ENCODE measurements at places on chromosomes 1 and 21. TPM values are rescaled to one million over a fixed set of nuclear protein-coding genes. Genes with fewer than 3 reads are reported as not detected.

GRCh38 chr1:170239445-170239844 is 93.7 kb downstream of the NTMT2 start:
- no peak for DNase-seq

H6PD gene
- total RNA-seq: 48.4 TPM

DNA sequence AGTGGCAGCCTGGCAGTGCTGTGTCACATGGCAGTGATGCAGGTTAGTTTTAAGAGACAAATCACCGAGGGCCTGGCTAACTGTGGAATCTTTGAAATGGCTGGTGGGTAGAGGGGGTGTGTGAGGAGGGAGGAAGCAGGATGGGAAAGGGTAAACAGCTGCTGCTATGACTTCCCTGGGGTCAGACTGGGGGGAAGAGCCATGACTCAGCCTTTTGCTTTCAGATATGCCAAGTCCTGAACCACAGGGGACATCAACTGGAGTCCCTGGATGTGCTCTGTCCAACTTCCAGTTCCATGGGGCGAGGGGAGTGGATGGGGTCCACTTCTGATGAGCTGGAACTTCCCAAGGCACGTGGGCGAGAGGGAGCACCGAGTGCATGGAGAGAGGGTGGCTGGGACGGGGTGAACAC is 121.1 kb upstream of the ADAR start:
- no peak for DNase-seq

DNA sequence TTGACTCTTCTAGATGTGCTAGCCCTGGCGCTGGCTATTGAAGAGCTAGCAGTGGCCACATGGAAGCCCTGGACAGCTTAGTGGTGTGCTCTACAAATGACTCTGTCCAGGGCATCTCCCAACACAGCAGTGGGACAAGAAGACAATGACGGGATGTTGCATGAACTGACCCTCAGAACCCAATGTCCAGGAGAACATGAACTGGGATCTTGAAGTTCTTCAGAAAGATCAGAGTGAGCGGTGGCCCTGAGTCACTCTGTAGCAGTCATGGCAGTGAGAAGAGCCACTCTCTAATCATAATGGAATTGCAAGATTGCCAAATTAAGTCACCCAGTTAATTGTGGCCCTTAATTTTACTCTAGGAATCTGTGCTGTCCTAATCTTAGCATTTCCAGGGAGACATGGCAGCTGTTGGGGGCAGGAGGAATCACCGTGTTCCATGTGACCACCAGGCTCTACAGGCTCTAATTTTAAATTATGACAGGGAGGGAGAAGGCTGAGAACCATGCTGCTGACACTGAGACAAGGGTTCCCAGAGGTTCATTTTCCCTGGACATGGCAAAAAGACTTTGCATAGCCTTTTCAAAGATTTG is 10.2 kb upstream of the OBSCN start:
- no peak for DNase-seq

- DNase-seq: peak; percentile 83
These were observed 6.9 kb downstream of the WNT9A start for GRCh38 chr1:227940791-227941241.

DNA sequence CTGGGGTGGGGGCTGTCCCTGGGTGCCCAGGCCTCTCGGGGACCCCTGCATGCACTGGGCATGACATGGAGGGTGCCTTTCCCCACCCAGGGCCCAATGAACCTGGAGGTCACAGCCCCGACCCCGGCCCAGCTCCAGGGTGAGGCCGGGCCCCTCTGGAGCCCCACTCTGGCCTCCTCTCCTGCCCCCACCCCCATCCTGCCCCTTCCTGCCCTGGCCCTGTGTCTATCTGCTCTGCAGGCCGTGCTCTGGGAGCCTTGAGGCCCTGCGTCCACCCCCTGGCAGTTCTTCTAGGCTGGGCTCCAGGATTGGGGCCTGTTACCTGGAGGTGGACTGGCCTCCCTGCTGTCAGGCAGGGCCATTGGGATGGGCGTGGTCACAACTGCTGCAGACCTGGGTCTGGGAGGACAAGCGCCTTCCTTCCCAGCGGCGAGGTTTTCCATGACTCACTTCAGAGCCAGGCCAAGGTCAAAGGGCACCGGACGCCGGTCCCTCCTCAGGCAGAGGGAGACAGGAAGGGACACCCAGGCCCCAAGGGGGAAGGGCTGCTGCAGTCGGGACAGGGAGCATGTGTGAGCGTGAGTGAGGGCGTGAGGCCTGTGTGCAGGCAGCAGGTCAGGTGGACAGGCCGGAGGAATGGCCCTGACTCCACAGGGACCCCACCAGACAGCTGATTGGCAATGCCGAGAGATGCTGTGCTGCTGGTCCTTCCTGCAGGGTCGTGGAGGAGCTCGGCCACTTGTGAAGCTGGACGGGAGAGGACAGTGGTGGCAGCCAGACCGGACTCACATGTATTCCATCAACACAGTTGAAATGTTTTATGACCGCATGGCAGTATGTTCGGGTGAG is 31.1 kb upstream of the POFUT2 start:
- no peak for DNase-seq

DNA sequence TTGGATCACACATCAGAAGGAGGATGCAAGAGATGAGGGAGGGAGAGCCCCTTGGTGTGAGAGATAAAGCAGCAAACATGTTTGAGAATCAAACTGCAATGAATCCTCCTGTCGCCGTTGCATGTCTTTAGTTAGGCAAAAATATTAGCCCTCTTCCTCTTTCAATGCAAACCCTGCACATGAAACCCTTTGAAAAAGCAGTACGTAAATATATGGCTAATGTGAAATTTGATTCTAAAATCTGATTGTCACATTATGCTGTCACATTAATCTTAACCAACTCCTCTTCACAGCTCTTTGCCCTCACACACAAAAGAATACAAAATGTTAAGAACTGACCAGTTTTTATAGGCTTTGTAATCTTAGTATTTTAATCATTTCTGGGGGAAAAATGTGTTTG is 63.4 kb downstream of the WDR64 start:
- DNase-seq: no peak

DNA sequence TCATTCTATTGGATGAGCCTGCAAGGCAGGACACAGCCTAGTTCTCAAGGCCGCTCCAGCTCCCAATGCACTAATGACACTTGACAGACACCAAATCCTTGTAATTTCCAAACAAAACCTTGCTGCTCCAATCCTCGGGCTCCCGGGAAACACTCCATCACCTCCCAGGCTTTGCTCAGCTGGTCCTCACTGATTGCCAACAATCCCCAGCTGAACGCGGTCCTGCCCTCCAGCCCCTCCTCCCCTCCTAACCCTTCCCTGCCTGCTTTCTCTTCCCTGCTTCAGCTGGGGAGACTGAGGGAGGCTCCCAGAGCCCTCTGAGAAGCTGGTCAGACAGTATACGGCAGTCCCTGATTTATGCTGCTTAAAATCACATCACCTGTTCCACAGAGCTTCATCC is 114.4 kb upstream of the TNR start:
- no peak for DNase-seq

RORC gene
- not detected for total RNA-seq

- no peak for DNase-seq
These were observed 9.6 kb upstream of the GPR37L1 start for GRCh38 chr1:202112859-202113689.

NUDT17 gene
- 4.3 TPM for total RNA-seq

CD53 gene
- not detected for total RNA-seq

- no peak for DNase-seq
These were observed 35.2 kb downstream of the CFAP57 start for GRCh38 chr1:43207229-43207853.

- DNase-seq: no peak
These were observed 39.6 kb downstream of the KCTD3 start for GRCh38 chr1:215606564-215607168.

MROH9 gene
- total RNA-seq: not detected

DNA sequence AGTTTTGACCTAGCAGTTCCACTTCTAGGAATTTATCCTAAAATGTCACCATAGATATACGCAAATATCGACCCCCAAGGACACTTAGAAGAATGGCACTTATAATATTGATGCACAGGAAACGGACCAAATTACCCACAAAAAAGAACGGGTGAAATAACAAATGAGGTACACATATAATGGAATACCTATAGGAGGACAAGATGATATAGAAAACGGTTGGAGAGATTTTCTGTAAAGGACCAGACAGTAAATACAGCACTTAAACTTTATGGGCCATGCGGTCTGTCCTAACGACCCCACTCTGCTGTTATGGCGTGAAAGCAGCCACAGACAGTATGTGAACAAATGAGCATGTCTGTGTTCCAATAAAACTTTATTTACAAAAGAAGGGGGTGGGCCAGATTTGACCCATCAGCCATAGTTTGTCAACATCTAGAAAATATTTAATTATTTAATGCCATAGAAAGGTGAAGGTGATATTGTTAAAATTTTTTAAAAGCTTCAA is 2.4 kb downstream of the TMPRSS3 start:
- no peak for DNase-seq

STYXL2 gene
- 0.86 TPM for total RNA-seq

GRCh38 chr1:221759436-221759835 is 17.5 kb upstream of the DUSP10 start:
- DNase-seq: no peak

GRCh38 chr21:45631540-45631939 is 12.0 kb upstream of the PCBP3 start:
- peak; percentile 74 for DNase-seq

GRCh38 chr1:34930702-34931071 is 1.2 kb upstream of the DLGAP3 start:
- no peak for DNase-seq

GRCh38 chr1:188170935-188171334 is 1342.2 kb downstream of the PLA2G4A start:
- no peak for DNase-seq

GRCh38 chr1:27595597-27595996 is 8.3 kb downstream of the AHDC1 start:
- DNase-seq: no peak

HAO2 gene
- not detected for total RNA-seq

HEATR1 gene
- 30.9 TPM for total RNA-seq

GRCh38 chr1:175331891-175332290 is 139.3 kb upstream of the KIAA0040 start:
- DNase-seq: no peak

ADGRB2 gene
- 8.2 TPM for total RNA-seq

CSF3R gene
- total RNA-seq: not detected

LGALS8 gene
- total RNA-seq: 30.0 TPM

TEX38 gene
- not detected for total RNA-seq

DNA sequence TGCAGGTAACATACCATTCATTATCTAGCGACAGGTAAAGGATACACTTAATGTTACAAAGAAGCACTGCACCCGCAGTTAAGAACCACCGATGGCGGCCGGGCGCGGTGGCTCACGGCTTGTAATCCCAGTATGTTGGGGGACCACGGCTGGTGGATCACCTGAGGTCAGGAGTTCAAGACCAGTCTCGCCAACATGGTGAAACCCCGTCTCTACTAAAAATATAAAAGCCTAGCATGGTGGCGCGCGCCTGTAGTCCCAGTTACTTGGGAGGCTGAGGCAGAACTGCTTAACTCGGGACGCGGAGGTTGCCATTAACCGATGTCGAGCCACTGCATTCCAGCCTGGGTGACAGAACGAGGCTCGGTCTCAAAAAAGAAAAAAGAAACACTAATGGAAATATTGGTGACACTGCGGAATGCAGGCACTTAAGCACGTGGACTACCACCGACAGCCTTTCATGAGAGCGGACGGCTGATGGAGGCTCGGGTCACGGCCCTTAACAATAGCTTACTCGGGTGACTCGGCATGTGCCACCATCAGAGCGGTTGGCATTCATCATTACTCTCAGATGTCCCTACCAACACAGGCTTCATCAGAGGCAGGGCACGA is 542 bp downstream of the GAS5 start:
- DNase-seq: no peak

- peak; percentile 92 for DNase-seq
These were observed 4.1 kb downstream of the PYCR2 start for GRCh38 chr1:225919906-225920305.

DNA sequence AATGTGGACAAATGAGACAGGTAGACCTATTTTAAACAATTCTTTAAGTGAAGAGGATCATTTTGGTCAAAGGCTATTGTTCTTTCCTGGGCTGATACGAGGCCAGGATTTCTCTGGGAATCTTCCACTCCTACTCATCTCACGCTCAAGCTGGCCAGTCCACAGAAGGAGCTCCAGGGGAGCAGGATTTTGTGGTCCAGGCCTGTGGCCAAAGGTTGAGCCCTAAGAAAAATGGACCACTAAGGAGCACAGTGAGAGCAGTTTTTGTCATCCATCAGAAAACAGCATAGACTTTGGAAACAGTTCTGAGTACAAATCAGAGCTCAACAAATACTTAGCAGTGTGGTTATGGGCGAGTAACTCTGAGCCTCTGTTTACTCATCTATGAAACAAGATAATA is 260.2 kb upstream of the RUNX1 start:
- DNase-seq: no peak

- no peak for DNase-seq
These were observed 22.4 kb downstream of the HUNK start for GRCh38 chr21:31895077-31895835.

DNA sequence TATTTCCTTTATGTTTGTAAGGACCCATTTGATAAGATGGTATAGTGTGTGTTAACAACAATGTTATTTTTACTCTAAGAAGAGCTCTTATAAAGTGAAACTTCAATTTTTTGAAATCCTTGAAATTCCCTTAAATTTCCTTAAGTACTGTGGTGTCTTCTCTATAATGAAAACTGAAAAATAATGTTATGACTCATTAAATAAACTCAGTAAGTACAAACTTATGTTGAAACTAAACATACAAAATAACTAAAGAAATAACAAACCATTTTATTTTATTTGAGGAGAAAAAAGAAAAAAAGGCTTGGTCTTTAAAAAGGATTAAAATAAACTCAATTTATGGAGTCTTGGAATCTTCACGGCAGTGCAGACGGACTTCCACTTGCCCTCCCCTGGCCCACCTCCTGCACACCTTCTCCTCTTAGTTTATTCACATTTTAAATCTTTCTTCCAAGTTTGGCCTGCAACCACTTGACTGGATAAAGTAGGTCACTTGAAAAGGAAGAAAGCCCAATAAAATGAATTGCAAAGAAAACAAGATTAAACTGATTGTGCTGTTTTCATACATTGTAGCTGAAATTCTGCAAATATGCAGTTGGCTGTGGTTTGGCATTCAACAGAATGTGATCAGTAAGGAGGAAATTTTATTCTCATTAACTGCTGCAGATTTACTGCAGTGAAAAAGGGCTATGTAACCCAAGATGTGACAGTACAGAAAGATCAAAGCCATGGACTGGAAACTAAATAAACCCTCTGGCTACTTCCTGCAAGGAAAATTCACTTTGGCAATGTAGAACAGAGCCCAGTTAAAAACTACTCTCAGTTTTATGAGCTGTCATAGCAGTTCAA is 48.5 kb upstream of the SCYL3 start:
- DNase-seq: no peak
